ENCODE measurements at places on chromosomes 2 and 18. TPM values are rescaled to one million over a fixed set of nuclear protein-coding genes. Genes with fewer than 3 reads are reported as not detected.

Gene GPAT2
- total RNA-seq = 5.7 TPM

Gene ADAM23
- total RNA-seq = 5.8 TPM

Gene STAM2
- 23.3 TPM for total RNA-seq

DNA sequence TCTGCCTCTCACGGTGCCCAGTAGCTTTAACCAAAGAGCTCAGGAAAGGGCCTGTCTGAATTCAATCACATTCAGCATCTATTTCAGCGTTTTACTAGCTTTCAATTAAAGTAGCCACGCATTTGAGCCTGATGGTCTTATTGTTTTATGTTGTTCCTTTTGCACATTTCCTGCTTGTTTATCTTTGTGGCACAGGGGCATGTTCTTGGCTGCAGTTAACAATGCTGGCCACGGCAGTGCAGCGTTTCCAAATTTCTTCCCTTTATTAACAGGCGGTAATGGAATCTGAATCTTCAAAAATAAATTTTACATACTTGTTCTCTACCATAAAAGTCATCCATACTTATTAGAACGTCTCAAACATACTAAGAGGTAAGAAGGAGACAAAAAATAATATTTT, 46.2 kb downstream of the HPCAL1 start:
- DNase-seq = no peak

DNA sequence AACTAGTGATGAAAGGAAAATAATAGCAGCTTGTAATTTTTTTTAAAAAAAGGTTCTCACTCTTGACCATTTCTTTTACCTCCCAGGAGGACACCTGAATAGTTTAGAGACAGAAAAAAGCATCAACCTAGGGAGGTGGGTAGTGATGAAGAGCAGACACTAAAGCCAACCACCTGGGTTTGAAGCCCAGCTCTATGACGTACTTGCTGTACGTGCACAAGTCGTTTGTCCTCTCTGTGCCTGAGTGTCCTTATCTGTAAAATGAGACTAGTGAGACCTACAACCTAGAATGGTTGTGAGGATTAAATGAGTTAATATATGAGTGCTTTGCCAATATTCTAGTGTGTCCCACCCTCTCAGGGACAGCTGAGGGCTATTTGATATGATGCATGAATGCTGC, 5.8 kb downstream of the SLC1A4 start:
- DNase-seq = no peak

DNA sequence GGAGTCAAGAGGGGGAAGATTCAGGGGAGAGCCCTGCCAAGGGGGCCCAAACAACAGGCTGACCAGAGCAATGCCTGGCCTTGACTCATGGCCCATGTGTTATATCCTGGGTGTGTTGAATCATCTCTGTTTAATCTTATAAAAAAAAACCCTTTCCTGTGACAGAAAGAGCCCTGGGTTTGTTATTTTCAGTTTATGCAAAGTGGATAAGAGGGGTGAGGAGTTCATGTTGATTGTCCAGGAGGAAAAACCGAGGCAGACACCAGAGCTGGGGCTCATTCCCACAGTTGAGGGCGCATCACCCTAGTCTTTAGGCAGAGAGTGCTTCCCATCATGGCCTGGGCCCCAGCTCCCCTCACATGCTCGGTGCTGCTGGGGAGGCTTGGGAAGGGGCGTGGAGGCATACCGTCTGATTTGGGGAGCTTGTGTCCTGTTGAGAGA, 30.9 kb upstream of the IL37 start:
- DNase-seq = no peak

- no peak for DNase-seq
These were observed 71.6 kb upstream of the RFX8 start for GRCh38 chr2:101546376-101547058.

DNA sequence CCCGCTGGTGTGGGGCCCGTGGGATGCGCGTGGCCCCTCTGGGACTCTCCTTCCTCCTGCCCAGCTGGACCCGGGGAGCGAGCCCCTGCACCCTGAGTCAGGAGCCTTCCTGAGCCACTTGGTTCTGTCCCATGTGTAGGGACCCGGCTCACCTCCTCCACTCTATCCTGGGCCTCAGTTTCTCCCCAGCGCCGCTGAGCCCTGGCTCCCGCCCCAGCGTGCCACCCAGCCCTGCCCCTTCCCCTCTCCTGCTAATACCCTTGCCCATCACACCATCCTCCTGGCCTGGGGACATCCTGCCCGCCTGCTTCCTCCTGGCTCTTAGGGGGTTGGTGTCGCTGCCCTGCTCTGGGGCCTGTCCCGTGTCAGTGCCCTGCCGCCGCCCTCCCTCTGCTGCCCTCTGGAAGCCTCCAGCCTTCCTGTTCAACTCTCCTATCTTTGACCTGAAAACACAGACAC, 24.8 kb downstream of the GPC1 start:
- DNase-seq = no peak

- no peak for DNase-seq
These were observed 40.5 kb downstream of the ABCG8 start for GRCh38 chr2:43879261-43879660.

DNA sequence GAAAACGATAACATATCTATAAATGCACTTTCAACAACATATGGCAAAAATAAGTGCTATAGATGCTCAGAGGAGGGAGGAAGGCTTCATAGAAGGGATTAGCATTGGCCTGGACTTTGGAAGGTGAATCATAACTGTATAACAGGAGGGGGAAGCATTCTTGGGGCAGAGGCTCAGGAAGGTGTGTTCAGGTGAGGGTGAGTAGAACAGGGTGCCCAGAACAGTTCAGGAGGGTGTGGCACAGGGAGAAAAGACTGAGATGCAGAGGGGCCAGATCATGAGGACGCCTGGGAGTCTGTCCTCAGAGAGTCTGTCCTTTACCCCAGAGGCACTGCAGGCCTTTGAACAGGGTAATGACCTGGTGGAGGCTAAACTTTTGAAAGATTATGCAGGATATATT, 29.3 kb upstream of the MEP1B start:
- DNase-seq = no peak
